ENCODE measurements at places on chromosomes 2 and 18.

DNA sequence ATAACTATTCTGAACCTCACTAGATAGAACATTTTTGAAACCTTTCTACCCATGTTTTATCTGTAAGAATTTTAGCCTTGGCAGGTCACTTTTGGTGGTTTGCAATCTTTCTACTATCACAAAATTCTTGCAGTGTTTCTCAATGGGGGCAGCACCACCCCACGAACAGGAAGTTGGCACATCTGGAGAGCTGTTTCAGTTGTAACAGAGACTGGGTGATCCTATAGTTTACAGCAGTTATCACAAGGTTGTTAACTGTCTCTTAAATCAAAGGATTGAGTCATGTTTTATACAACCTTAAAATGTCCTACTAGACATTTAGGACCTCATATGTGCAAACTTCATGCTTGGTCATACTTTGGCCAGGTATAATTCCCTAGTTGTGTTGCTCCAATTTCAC is 829.2 kb downstream of the ERBB4 start:
- DNase-seq, result no peak

DNA sequence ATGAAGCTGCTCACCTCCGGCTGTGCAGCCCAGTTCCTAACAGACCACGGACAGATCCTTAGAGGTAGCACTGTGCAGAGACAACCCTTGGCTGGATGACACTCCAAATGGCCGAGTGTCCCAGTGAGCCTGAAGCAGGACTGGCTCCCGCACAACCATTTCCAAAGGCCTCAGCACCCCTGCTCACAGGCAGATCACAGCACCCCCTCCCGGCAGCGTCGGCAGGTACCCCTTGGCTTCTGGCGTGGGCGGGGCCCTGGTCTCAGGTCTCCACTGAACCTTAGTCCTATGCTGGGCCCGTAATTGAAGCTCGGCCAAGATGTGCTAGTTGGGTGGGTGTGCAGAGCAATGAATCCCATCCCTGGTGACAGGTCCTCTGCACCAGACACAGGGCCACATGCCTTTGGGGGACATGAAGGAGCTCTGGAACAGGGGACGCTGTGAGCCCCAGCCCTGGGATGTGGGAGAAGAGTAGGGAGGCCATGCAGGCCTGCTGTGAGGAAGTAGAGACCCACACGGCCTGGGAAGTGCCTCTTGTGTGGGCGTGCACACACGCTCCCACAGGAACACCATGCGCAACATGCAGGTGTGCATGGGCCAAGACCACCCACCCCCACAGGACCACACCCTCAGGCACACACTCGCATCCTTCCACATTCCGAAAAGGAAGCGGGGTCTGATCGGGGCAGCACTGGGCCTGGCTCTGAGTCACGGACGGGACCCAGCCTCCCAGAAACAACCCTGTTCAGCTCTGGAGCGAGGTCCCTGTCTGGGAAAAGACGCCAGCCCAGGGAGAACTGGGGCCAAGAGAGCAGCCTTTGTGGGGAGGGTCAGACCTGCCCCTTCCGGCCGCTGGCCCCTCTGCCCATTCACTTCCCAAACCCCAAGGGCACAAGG is 2.8 kb downstream of the DUSP2 start:
- DNase-seq, result no peak

DNA sequence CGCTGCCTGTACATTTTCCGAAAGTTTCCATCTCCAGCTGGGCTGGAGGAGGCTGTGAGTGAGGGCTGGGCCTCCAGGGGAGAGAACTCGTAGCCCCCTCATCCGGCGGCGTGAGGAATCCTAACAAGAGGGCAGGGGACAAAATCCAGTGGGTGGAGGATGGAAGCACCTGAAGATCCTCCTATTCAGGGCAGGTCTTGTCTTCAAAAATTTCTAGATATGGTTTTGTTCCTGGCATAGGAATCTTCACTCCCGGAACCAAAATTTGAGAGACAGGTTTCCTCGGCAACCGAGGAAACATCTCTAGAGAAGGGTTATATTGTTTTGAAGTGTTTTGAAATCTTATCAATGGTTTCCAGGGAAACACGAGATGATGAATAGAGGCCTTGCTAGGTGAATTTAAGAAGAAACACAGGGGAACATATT is 136.7 kb downstream of the SH3BP4 start:
- no peak for DNase-seq

GRCh38 chr18:36828157-36828629 is 609 bp downstream of the TPGS2 start:
- no peak for DNase-seq

DNA sequence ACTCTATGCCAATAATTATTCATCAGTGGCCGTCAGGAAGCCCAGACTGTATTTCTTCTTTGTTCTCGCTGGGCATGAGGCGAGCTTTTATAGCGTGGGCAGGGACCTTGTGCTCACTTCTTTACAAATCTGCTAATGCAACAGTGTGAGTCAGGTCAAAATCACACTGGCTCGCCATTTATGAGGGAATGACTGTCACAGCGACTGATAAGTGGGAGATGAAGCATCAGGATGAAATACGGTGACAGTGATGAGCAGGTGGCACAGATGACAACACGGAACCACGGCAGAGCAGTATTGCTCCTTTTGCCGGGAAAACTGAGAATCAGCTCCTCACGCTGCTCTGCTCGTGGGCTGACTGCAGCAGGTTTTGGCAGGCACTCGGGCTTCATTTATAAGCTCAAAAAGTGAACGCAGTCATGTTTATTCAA is 20.5 kb downstream of the TYMS start:
- no peak for DNase-seq

- no peak for DNase-seq
Observed at GRCh38 chr2:84989422-84989821, 18.5 kb downstream of the KCMF1 start.

- DNase-seq, result no peak
Observed at GRCh38 chr2:150781142-150781541, 293.7 kb upstream of the RND3 start.

DNA sequence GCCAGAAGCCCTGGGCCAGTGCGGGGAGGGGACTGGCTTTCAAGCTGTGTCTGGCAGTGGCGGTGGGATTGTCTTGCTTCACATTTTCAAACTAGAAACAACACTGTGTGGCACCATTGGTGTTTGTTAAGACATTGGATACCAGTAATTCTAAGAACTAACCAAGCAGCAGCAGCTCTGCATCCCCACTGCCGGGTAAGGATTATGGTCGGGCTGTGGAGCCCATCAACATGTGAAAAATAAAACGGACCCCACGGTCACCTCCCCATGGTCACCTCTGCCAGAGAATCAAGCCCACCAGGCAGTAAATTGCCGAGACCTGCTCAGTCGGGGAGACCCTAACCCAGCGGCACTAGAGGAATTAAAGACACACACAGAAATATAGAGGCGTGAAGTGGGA is 65.3 kb downstream of the C18orf63 start:
- no peak for DNase-seq

GRCh38 chr2:129862668-129863067 is 116.8 kb upstream of the RAB6C start:
- DNase-seq, result no peak

DNA sequence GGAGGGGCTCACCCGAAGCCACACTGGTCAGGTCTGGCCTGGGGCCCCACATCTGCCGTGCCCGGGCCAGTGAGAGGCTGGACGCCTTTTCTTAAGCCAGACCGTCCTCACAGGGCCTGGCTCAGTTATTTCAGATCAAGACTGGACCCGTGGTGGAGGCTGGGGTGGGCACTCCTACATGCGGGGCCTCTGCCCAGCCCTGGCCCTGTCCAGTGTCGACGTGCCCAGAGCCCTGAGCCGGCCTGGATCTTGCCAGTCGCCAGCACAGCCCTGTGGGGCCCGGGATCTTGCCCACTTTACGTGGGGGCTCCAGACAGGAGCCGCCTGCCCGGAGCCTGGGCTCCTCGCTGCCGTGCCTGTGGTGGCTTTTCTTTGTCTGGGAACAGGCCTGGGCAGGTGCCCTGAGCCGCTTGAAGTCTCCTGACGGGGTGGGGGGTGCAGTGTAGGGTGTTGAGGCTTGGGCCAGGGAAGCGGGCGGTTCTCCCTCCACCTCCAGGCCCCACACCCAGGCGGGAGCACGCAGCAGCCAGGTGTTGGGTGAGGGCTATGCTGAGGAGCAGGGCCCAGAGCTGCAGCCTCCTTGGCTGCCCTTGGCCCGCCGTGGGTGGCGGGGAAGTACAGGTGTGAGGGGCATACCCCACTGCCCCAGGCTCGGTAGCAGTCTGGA is 6.0 kb downstream of the GPC1 start:
- no peak for DNase-seq

DNA sequence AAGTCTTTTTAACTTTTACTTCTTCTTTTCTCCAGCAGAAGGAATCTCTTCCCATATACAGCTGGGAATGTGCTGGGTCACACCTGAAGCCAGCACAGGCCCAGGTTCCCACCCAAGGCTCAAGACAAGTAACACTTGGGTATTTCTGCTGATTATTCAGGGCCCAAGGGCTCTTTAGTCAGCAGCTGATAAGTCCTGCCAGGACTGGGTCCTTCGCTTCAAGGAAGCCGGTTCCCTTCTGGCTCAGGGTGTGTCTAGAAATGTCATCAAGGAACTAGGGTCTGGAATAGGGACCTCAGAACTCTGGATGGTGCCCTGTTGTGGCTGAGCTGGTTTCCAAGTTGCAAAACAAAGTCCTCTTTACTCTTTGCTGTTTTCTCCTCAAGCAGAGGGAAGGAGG is 27.0 kb upstream of the SERPINB2 start:
- DNase-seq, result no peak

DNA sequence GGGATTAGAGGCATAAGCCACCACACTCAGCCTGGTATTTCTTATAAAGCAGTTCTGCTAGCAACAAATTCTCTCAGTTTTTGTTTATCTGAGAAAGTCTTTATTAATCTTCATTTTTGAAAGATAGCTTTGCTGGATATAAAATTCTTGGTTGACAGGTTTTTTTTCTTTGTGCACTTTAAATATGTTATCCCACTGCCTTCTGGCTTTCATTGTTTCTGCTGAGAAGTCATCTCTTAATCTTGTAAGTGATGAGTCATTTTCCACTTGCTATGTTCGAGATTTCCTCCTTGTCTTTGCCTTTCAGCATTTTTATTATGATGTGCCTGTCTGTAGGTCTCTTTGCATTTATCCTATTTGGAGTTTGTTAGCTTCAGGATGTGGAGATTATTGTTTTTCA is 5.9 kb upstream of the ELAC1 start:
- no peak for DNase-seq

GRCh38 chr2:20585359-20585709 is 65.6 kb downstream of the HS1BP3 start:
- no peak for DNase-seq

GRCh38 chr2:72993933-72994280 is 76.6 kb downstream of the EMX1 start:
- no peak for DNase-seq

- DNase-seq, result no peak
Observed at GRCh38 chr2:128389388-128390086, 70.9 kb upstream of the HS6ST1 start.
